ENCODE measurements at places on chromosomes 12 and 14. TPM values are rescaled to one million over a fixed set of nuclear protein-coding genes. Genes with fewer than 3 reads are reported as not detected.

PDE3A gene
- 5.6 TPM for total RNA-seq

CFAP251 gene
- 1.1 TPM for total RNA-seq

CEP170B gene
- total RNA-seq = 22.1 TPM

NELL2 gene
- 0.07 TPM for total RNA-seq

TMEM132C gene
- not detected for total RNA-seq

IL31 gene
- not detected for total RNA-seq

NDRG2 gene
- 3.2 TPM for total RNA-seq

SMCO2 gene
- 0.36 TPM for total RNA-seq

RPL10L gene
- not detected for total RNA-seq

ANAPC5 gene
- 97.1 TPM for total RNA-seq

FIGNL2 gene
- total RNA-seq = 0.38 TPM

RHNO1 gene
- 43.2 TPM for total RNA-seq

IL25 gene
- not detected for total RNA-seq

RNASE7 gene
- total RNA-seq = not detected

TEX22 gene
- total RNA-seq = 0.20 TPM

ACOT4 gene
- 2.1 TPM for total RNA-seq

KRT1 gene
- not detected for total RNA-seq

SSTR1 gene
- not detected for total RNA-seq

GALNT16 gene
- 3.6 TPM for total RNA-seq

FZD10 gene
- total RNA-seq = not detected

SERPINA1 gene
- total RNA-seq = 0.92 TPM

CCDC38 gene
- total RNA-seq = 0.09 TPM

GLT8D2 gene
- not detected for total RNA-seq
